ENCODE measurements at places on chromosomes 1 and 21.

DNA sequence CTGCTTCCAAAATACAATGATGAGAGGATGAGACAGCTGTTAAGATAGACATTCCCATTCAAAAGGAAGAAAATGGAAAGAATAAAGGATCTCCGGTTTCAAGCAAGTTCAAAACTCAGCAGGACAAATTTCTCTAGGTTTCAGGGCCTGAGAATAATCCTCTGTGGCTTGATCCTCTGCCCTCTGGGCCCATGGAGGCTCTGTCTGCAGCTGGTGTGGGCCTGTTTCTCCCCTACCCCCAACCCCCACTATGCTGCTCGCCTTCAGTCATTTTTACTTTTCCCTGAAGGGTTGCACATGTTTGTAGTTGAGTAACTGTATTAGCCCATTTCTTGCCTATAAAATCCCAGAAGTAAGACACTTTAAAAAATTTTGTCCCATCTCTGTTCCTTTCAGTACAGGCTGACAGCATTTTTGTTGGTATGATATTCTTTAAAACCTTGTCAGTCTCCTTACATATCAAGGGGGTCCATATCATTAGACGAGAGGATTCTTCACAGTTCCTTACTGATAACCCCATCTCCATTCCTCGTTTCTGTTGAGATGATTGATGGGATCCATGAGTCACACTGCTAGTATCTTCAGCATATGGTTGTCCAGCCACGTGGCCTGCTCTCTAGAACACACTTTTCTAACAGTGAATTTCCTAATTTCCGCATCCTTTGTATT is 10.5 kb downstream of the ZMYM4 start:
- no peak for DNase-seq

GRCh38 chr1:65440322-65440900 is 19.9 kb downstream of the LEPR start:
- no peak for DNase-seq

DNA sequence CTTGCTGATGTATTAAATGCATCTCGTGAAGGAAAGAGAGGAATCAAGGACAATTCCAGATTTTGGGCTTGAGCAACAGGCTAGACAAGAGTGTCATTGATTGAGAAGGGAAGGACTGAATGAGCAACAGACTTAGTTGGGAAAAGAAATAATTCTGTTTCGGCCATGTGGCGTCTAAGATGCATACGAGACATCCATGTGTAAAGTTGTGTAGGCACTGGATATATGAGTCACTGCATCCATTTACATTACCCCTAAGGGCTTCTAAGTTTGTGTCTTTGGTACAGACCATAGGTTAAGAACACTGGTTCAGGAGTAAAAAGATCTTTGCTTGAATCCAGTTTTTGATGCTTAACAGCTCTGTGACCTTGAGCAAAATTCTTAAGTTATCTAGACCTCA is 307.0 kb upstream of the SGIP1 start:
- DNase-seq, result no peak

DNA sequence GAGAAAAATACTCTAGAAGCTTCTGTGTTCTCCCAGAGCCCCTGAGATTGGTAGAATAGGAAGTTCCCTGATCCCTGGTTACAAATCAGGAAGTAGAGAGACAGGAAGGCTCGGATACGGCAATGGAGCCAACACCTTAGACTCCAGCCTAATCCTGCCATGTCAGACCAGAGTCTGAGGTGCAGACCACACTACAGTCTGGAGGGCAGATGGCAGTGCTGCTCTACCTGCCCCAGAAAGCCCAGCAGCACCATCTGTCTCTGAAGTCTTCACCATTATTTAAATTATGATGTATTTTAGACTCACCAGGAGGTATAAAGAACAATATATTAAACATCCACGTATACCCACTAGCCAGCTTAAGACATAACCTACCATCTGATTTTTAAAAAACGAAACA is 93.0 kb downstream of the MTR start:
- no peak for DNase-seq

- DNase-seq, result no peak
Observed at GRCh38 chr1:173414136-173414535, 63.0 kb upstream of the PRDX6 start.

DNA sequence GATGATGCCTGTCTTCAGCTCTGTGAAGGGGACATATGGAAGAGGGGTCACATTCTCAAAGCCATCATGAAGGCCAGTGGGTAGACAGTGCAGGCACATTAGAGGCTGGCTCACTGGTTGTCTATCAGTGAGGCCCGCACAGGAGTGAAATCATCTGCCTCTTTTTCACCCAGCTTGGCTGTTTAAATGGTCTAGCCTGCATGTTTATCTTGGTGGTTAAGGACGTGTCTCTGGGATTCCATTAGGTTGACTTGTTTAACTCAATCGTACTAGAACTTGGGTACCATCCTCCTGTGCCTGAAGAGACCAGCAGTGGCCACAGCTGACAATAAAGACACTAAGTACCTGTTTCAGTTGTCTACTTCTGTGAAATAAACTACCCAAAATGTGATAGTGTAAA is 219.3 kb downstream of the PLPP3 start:
- DNase-seq, result no peak

GRCh38 chr1:186078245-186078644 is 296.8 kb downstream of the TPR start:
- DNase-seq, result no peak

- no peak for DNase-seq
Observed at GRCh38 chr1:214441119-214441518, 110.3 kb downstream of the PTPN14 start.

DNA sequence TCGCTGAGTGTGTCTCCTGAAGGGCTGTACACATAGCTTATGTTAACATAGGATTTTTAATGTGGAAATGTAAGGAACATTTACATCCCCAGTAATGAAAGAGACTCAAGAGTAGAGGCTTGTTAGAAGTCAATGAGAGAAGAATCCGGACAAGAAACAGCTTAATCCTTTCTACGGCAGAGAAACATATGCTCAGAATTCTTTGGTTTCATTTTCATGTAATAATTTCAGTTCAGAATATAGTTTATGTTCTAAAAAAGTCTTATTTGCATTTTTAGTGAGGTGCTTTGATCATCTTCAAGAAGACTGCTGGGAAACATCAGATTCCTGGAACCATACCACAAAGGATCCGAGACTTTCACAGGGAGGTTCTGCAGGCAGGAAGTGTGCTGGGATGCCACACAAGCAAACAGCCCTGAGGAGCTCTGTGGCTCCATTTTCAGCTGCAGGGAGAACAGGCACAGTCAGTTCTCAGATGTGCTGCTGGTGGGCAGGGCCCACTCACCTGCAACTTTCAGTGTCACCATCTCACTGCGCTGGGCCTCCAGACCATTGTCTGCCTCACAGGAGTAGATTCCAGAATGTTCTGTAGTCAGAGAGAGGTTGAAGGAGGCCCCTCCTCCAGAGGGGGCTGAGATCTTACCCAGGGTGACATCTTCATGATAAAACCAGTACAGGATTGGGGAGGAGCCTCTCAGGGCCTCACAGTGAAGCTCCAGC is 28.4 kb downstream of the FCRL5 start:
- DNase-seq, result no peak

DNA sequence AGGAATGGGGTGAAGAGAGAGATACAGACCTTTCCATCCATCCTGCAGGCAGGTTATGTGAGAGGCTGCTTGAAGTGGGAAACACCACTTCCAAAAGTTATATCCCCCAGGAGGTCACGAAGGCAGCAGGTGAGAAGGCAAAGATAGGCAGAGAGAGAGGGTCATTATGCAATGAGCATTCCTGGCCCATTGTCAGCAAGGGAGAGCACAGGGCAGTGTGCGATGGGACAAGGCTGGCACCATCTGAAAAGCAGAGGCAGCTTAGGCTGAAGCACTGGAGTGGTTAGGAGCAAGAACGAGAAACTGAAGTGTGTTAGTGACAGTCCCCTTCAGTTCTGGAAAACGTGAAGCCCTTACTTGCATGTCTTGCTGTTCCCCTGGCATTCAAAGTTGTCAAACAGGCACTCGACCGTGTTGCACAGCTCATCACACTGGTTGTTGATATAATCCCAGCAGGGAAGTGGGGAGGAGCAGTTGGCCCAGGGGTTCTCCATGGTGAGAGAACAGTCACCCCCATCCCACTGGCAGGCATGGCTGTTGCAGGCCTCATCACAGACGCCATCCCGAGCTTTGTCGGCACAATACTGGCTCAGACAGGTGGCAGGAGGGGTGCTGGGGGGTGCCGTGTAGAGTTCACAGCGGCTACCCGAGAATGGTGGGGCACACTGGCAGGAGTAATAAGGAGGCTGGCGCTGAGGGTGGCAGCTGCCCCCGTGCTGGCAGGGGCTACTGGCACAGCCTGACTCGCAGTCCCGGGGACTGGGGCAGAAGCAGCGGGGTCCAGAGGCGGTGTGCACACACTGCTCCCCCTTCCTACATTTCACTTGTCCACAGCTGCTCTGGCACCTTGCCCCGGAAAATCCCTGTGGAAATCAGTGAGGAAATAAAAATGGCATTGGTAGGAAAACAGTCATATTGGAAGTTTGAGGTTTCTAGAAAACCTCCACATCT is 28.9 kb upstream of the ADAM30 start:
- no peak for DNase-seq

- DNase-seq, result no peak
Observed at GRCh38 chr1:208449951-208450350, 205.8 kb upstream of the PLXNA2 start.

DNA sequence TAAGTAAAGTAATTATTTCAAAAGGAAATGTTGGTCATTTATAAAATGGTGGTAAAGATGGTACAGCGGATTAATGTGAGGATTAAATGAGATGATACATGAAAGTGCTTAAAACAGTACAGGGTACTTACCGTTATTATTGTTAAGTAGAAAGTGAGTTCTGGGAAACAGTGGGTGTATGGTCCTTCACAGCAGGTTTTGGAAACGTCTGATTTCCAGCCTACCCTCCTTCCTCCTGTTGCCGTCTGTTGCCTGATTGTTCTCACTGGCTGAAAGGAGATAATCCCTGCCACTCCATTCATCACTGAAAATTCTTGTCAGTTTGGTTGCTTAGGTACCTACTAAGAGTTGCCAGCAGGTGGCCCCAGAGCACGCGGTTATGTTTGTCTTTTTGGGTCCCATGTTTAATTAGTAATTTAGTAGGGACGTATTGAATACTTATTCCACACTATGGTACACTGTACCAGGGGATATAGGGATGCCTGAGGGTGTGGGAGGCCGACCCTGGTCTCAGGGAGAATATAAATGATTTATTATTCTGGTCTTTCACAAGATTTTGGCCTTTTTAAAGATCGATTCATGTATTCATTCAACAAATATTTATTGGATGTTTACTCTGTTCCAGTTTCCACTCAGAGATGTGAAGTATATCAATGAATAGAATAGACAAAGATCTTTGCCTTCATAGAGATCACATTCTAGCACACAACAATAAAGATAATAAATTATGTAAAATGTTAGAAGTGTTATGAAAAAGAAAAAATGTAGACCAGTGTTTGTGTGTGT is 30.8 kb upstream of the RPTN start:
- DNase-seq, result peak; percentile 56

GRCh38 chr1:9441451-9442133 is 97.7 kb upstream of the SLC25A33 start:
- DNase-seq, result no peak

GRCh38 chr1:209815490-209815889 is 9.5 kb upstream of the IRF6 start:
- no peak for DNase-seq

DNA sequence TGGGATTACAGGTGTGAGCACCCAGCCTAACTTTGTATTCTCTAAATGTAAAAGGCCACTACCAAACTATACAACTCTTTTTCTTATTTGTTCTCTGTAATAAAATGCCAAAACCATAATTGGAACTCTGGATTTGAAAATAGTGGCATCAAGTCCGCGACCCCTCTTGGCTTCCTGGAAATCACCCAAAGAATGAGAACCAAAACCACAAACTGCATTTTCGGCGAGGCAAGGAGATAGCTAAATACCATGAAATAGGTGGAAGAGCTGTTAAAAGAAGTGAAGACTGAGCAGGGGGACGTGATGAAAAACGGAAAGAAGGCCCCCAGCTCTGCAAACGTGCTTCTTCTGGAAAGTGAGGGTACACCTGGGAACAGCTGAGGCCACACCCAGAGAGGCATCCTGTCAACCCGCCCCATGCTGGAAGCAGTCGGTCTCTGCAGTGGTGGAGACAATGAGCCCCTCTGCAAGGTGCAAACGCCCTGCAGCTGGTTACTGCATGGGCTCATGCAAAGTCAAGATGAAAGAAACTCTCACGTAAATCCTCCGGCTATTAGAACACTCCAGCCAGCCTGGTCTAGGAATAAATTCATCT is 22.5 kb downstream of the VPS26C start:
- DNase-seq, result no peak

DNA sequence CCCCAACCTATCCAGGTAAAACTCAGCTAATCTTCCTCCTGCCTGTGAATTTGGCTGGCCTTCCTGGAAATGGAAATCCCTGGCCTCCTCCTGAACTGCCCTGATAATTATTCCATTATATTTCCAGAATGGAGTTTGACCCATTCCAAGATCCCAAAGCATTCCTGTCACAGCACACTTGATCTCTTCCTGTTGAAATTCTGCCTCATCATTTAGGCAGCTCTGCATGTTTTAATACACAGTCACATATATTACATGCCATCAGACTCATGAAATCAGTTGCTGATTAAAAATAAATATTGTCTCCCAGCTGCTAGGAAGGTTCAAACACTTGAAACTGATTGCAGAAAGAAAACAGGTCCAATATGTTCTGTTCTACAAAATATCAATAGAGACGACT is 148.2 kb upstream of the PALMD start:
- DNase-seq, result no peak

DNA sequence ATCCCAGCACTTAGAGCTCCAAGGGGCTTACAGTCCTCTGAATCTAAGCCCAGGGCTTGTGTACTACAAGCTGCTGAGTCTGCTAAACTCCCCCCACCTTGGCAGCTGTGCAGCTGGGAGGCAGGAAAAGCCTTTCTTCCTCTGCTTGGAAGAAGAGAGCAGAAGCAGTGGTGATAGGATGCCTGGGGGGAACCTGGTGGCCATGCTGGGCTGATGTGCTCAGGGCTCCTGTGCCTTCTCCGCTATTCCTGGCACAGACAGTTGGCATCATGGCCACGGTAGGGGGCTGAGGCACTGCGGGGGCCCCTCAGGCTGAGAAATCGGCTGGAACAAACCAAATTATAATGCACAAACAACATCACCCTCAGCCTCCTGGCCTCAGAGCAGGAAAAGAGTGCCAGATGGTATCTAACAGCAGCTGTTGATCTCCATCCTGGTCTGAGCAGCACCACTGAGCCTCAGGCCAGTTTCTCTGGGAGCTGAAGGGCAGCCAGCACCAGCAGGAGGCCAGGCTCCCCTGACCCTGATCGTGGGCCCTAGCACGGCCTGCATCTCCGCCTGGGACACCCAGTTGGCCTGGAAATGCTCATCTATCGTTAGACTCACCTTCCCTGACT is 35.8 kb downstream of the ECE1 start:
- DNase-seq, result no peak

DNA sequence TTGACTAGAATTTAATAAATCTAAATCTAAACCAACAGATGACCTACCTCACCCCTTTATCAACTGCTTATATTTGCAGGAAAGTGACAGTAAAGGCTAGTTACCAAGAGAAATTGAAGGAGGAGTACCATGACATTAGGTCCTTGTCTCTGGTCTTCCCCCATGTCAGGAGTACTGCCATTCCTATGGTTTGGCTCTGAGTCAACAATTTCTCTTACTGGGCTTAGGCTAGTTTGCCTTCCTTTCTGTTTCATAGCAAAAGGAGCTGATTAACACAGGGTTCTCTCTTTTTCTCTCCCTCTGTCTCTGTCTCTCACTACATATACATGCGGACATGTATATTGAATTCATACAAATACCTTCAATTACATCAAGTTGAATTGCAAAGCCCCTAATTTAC is 579.9 kb downstream of the DPYD start:
- DNase-seq, result no peak

All from stimulated activated CD8-positive, alpha-beta memory T cell treated with anti-CD3 and anti-CD28 coated beads, Interleukin-7, amount 100 ng/mL, for 48 hours (primary cell).